ENCODE measurements at places on chromosomes 1 and 21.

DNA sequence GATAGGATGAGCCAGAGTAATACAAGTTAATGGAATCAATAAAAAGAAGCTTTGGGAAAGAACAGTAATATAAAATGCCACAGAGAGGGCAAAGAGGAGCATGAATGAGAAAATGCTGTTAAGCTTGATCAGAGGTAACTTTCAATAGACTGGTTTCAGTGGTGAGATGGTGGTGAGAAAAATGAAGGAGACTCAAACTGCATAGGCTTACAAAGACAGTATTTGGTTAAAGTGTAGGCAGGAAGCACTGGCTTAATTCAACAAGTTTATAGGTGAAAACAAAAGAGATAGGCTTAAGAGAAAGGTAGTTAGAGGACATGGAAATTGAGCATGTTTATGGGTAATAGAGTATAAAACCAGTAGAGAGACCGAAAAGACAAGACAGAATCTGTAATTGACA is 298.6 kb upstream of the ADAMTS5 start:
- no peak for DNase-seq

DNA sequence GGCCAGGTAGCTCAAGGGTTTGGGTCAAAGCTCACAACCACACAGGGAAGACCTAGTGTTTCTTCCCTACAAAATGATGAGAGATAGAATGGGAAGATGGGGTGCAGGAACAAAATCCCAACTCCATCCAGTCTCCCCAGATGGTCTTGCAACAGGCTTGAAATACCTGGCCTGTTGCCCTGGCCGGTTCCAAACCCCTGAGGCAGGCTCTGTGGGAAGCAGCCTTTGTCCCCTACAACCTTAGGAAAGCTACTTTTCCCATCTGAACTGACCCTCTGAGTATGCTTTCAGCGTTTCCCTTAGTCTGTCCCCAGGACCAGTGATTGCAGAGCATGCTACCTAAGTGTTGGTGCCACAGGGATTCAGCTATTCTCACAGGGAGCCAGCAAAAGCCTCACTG is 104.0 kb downstream of the GDAP2 start:
- DNase-seq = no peak

DNA sequence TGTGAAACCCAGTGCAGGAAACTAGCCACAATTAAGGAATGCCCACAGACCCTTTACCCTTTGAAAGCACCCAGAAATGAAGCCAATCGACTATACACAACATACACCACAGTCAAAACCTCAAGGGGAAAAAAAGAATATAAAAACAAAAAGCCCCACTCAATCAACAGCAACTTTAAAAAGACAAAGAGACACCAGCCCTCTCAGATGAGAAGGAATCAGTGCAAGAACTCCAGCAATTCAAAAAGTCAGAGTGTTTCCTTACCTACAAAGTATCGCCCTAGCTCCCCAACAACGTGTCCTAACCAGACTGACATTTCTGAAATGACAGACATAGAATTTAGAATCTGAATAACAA is 147.7 kb downstream of the CHD1L start:
- DNase-seq = no peak

DNA sequence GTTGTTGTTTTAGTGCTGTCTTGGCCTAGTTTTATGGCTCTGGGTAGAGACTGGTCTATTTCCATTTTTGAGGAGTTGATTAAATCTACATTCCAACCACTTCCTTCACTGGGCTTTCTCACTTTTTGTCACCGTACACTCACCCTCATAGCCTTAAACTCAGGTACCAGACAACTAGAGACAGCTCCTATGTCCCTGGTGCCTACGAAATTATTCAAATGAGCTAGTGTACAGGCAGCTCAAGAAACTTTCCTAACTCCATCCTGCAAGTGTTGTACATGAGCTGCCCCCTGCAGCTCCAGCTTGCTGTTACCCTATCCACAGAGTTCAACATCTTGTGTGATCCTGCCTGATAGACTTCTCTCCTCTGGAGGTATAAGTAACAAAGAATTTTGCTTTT is 704.8 kb upstream of the RGS18 start:
- DNase-seq = no peak

GRCh38 chr1:201426479-201427310 is 5.2 kb upstream of the TNNI1 start:
- DNase-seq = no peak

GRCh38 chr1:95699149-95699953 is 465.3 kb downstream of the RWDD3 start:
- no peak for DNase-seq

DNA sequence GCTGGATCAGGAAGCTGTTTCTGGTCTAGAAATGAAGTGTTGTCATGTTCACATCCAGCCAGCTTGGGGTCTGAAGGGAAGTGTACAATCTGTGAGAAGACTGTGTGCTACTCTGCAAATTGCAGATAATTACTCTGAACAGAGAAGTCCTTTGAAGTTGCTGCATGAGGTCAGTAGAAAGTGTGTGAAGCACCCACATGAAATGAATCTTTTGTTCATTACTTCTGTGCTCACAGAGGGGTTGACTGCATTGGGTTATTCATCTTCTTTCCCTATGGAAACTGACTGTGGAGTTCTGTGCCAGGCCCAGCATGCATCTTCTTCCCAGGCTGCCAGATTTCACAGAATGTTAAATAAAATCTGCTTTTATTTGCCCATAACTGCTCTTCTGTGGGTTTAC is 47.1 kb downstream of the CTH start:
- DNase-seq = peak; percentile 72

GRCh38 chr1:230556453-230556852 is 85.8 kb upstream of the COG2 start:
- no peak for DNase-seq

DNA sequence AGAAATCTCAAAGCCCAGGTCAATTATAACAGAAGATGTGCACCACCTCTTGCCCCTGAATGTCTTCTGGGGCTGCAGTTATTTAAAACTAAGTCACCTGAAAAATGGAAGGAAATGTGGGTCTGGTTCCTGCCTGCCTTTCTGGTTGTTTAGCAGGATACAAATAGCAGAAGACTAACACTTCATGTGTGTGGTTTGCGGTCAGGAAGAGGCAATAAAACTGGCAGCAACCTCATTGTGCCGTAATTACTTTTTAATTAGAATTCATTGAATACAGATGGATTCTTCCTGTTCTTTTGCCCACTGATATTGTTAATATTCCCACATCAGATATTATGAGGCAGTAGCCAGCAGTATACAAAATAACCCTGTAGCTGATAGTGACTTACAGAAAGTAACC is 345.7 kb downstream of the ZNF326 start:
- peak; percentile 69 for DNase-seq

DNA sequence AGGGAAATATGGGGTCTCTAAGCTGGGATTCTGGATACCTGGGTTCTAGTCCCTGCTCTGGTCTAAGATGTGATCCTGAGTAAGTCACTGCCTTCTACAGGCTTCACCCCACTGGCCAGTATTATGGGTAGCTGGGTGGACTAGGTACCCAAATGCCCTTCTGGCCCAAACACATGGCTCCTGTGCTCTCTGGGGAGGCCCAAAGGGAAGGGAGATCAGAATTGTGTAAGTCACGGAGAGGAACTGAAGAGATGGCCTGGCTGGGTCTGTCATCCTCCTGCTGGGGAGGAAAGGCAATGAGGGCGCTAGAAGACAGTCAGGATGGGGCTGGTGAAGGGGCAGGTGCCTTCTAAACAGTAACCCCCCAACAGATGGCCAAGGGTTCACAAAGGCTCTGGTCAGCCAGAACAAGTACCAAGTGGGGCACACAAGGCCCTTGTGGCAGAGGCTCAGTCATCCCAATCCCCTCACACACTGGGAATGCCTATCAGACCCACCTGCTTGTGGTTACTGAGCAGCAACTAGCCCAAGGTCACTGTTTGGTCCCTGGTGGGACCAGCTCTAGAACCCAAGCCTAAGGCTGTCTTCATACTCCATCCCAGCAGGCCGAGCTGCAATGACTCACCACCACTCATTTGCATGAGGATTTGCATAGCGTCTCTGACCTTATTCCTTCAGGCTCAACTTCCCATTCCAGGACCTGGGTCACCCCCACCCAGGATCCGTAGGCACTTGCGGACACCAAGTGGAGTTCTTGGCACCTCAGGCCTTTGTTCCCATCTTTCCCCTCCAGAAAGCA is 9.2 kb downstream of the MEF2D start:
- DNase-seq = no peak

GRCh38 chr1:160167580-160167979 is 16.2 kb downstream of the ATP1A4 start:
- no peak for DNase-seq

DNA sequence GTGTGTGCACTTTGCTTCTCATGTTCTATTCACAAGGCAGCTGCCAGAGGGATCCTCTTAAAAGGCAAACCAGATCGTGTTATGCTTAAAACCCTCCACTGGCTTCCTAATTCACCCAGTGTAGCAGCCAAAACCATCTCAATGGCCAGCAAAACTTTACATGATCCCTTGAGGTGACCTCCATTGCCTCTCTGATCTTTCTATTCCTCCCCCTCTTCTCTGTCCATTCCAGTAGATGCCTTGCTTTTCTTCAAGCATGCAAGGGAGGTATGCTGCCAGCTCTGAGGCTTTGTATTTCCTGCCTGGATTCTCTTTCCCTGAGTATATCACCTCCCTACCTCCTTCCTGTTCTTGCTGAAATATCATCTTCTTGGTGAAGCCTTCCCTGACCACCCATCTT is 93.2 kb upstream of the KCNK2 start:
- DNase-seq = no peak

GRCh38 chr1:244768186-244768585 is 67.3 kb upstream of the COX20 start:
- DNase-seq = no peak

DNA sequence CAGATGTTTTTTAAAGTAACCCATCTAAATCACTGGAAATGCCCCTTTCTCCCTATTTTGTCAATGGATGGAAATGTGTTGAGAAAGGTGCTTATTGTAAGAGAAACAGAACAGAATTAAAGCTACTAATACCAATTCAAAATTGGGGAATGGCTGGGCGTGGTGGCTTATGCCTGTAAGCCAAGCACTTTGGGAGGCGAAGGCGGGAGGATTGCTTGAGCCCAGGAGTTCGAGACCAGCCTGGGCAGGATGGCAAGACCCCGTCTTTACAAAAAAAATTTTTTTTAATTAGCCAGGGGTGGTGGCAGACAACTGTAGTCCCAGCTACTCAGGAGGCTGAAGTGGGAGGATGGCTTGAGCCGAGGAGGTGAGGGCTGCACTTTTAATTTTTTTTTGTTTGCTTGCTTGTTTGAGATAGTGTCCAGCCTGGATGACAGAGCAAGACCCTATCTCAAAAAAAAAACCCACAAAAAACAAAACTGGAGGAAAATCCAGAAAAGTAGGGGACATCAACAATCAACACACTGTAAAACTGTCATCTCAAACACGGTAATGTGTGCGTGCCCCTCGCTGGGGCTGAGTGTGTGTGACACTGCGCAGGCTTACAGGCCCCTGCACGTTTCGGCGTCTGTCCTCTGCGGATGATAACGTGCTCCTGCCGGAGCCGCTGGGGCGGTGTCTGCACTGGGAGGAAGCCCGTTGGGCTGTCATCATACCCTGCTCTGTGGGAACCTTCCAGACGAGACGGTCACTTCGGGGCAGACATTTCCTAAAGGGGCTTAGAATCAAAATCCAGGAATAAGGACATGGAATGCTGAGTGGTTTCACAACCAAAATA is 11.6 kb upstream of the POFUT2 start:
- DNase-seq = no peak

DNA sequence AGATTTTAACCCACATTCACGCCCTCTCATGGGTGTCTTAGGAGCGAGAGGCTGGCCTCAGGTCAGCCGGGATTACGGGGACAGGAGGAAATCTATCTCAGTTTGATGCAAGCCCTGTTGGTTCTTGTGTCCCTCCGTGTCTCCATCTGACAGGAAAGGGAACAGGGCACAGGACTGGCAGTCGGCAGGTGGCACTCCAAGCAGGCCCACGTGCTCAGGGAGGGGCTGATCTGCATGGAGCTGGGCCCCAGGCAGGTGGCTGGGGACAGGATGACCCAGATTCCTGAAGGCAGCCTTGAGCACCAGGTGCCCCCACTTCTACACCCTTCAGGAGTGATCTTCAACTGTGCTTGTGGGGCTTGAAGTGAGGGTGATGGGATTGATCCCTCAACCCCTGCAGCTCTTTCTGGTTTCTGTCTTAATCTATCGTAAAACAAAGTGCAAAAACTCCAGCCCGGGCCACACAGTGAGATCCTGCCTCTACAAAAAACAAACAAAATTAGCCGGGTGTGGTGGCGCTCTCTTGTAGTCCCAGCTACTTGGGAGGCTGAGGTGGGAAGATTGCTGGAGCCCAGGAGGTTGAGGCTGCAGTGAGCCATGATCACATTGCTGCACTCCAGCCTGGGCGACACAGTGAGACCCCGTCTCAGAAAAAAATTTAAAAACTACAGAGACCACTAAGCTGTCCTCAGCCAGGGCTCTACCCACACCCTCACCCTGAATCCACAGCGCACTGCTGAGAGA is 8.3 kb downstream of the PLEKHG5 start:
- no peak for DNase-seq

DNA sequence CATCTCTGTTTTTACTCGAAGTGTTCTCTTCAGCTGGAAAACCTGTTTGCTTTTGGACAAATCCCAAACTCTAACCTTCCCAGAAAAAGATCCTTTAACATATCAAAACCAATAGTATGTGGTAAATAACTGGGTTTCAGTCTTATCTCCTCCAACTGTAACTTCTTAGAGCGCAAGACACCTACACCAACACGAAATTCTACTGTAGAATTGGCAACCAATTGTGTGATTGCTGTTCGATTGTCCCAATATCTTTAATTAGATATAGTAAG is 5.8 kb upstream of the MPZL1 start:
- no peak for DNase-seq

GRCh38 chr1:26717017-26717491 is 21.2 kb downstream of the ARID1A start:
- DNase-seq = no peak

DNA sequence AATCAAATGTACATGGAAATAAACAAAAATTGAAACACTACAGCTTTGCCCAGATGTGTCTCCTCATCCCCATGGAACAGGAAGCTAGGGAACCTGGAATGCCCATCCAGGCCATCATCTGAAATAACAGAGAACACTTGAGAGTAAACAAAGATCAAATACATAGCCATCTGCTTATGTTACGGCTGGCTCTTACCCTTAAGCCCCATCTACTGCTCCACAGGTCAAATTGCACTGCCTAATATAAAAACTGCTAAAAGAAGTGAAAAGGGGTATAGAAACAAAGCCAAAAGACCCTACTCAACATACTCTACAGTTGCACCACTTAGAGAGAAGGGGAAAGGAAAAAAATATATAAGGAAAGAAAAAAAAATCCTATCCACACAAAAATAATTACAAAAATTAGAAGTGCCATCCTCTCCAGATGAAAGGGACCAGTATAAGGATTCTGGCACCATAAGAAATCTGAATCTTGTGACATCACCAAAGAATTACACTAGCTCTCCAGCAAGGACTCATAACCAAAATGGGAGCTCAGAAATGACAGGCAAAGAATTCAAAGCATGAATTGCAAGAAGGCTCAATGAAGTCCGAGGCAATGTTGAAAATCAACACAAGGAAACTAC is 26.9 kb downstream of the OR6Y1 start:
- no peak for DNase-seq

DNA sequence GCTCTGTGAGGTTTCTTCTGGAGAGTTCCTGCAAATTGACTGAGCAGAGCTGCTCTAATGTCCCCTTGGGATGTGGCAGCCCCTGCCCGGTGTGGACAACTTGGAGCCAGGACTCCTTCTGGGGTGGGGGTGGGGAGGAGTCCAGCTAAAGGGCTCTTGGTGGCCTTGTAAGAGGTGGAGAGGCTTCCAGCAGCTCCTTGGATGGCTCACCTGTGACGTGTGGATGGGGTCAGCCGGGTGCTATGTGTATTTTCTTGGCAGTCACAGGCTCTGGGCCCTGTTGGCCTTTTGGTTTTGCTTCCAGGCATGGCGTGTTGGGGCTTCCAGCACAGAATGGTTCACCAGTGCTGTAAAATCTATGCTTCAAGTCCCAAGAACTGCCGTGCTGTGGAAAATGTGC is 38.2 kb downstream of the TRAPPC10 start:
- no peak for DNase-seq
